ENCODE measurements at places on chromosomes 3 and 15.

GRCh38 chr15:63019511-63020109 lies 22.9 kb upstream of the TPM1 start:
- no peak for DNase-seq

DNA sequence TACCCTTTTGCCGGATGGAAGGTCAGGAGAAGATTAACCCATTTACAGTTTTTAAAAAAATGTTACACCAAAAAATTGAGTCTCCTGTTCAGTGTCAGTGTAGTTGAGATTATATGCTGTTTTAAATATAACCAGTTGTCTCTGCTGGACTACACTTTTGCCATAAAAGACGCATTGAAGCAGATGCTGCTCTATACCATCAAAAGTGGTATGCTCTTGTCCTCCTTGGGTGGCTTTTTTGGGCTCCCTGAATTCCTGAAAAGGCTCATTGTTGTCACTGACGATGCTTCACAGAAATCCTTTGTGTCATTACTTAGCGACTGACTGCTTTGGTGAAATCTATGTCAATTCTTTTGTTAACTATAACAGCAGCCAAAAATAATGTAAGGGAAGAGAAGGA lies 133.9 kb upstream of the SKOR1 start:
- no peak for DNase-seq

- no peak for DNase-seq
Measured at GRCh38 chr15:85652457-85652856, 142.3 kb downstream of the KLHL25 start.

DNA sequence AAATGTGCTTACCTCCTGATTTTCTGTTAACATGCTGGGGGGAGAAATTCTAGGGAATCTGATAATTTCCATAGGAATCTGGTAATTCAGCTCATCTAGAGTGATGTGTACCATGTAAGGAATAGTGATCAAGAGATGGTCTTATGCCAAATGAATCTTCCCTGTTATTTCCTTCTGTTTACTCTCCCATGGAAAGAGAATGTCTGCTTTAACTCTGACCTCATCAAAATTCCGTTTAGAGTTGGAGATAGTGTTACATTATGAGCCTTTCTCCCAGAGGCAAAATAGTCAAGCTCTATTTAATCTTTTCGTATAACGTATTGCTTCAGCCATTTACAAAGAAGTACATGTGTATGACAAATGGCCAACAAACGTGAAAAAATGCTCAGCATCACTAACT lies 76.6 kb downstream of the ARHGEF26 start:
- no peak for DNase-seq

- no peak for DNase-seq
Measured at GRCh38 chr3:185306847-185307246, 53.0 kb upstream of the EHHADH start.

DNA sequence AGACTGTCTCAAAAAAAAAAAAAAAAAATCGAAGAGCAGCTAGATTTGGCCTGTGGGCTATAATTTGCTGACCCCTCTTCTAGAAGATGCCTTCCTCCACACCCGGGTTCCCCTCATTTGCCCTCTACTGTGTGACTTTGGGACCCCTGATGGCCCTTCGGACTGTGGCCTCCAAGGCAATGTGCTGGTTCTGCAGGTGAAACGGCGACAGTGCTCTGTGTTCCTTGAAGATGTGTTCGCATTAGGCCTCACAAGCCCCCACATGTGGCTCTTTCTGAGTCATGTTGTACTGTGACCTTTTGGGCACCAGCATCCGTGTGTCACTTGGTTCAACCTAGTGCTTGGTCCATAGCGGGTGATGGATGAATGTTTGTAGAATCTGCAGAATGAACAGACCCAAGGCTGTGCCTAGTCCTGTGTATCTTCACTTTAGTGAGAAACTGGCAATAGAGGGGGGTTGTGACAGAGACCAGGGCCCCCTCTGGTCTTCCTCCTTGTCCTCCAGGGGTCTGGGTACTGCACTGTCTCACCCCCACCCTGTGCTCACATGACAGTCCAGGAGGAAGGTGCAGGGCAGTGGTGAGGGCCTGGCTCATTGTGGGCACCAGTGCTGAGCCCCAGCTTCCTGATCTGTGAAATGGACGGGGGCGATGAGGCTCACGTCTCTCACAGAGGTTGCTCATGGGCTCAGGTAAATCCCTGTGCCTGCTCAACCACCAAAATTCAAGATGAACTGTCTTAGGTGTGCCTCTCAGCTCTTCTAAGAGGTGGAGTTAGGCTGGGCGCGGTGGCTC lies 22.7 kb downstream of the GOLGA6L2 start:
- no peak for DNase-seq

DNA sequence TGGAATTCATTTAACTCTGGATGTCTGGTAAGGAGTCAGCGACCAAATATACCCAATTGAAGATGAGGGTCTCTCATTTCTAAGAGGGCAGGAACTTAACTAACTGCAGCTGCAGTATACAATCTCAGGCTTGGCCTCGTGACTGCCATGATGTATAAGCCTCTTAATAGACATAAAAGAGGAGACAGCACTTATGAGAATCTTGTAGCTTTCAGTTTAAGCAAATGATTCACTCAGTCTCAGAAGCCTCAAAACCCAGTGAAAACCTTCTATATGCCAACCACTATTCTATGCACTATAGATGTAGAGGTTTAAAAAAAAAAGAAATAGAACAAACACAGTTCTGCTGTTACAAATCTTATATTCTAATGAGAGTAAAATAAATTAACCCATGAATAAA lies 513.9 kb downstream of the TBL1XR1 start:
- no peak for DNase-seq

DNA sequence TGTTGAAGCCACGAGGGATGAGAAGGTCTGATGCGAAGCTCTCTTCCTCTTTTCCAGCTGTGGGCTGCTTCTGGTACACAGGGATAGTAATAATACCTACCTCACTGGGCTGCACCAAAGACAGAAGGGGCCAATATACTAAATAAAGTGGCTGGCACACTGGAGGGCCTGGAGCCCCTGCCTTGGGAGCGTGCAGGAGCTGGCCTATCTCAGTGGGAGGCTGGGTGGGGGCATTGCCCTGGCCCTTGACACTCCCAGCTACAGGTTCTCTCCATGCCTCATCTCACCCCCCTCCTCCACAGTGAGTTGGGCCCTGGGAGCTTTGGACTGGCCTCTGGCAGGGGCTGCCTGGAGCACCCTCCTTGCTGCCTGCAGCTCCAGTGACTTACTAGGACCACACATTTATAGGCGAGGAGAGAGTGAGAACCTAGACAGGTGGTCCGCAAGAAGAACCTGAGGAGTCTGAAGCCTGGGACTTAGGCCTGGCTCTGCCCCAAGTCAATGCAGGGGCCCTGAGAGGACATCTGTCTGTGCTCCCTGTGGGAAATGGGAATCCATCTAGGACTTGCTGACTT lies 1.6 kb downstream of the NOX5 start:
- no peak for DNase-seq

DNA sequence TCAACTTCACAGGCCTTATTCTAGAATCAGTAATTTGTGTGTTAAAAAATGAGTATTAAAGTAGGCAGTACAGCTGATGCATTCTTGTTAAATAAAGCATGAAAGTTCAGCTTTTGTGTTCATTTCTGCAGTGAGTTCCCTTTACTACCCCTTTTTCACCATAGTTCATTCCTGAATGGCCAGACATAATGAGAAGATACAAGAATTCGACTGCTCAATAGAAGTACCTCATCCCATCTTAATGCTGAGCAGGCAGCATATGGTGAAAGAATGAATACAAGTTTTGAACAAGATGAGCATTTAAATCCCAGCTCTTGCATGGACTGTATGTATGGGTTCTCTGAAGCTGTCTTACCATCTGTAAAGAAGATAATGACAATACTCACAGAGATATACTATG lies 647.6 kb upstream of the TGFBR2 start:
- no peak for DNase-seq

DNA sequence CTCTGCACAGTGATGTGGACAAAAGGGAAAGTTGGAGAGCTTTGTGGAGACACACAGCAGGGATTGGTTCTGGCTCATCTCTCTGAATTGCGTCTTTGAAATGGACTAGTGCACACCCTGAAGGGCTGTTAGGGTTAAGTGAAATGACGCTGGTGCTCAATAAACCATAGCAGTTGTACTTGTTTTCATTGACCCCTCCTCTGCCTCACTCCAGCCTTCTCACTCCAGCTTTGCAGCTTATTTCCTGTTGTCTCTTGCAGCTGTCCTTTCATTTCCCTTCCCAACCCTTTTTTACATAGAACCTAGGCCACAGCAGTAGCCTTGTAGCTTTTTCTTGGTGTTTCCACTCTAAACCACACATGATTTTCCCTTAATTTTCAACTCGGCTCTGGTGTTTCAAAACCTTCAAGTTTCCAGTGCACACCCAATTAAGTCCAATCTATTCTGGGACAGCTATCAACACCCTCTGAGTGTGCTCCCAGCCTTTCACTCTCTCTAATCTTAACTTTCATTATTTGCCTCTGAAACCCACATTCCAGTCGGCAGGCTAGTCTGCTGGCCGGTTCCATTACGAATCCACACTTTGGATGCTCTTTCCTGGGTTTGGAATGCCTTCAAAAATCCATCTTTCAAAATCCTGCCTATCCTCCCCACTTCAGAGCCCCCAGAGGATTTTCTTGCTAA lies 6.4 kb downstream of the C3orf52 start:
- DNase-seq = no peak

DNA sequence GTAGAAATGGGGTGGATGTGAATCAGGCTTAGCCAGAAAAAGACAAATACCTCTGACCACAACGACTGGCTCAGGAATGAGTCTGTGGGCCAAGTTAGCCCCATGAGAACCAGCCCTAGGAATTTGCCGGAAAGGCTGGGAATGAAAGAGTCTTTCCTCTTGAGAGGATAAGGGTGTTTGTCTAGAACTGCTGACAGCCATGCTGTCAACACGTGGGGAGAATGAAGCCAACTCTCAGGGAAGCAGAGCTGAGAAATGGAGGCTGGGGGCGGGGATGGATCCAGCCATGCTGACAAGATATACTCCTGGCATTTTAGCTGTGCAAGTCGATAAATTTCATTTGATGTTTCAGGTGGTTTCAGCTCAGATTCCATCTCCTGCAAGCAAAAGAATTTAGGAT lies 10.6 kb upstream of the SLC6A1 start:
- DNase-seq = no peak

- DNase-seq = no peak
Measured at GRCh38 chr15:49923671-49924070, 195.4 kb downstream of the ATP8B4 start.

- DNase-seq = no peak
Measured at GRCh38 chr3:36989005-36989404, 3.9 kb downstream of the EPM2AIP1 start.

GRCh38 chr3:112074006-112074405 lies 12.2 kb upstream of the C3orf52 start:
- DNase-seq = no peak

GRCh38 chr3:30795176-30795575 lies 99.3 kb downstream of the GADL1 start:
- DNase-seq = no peak

GRCh38 chr3:183324083-183324482 lies 71.0 kb downstream of the B3GNT5 start:
- DNase-seq = no peak

- DNase-seq = no peak
Measured at GRCh38 chr3:67601919-67602608, 52.3 kb downstream of the SUCLG2 start.

DNA sequence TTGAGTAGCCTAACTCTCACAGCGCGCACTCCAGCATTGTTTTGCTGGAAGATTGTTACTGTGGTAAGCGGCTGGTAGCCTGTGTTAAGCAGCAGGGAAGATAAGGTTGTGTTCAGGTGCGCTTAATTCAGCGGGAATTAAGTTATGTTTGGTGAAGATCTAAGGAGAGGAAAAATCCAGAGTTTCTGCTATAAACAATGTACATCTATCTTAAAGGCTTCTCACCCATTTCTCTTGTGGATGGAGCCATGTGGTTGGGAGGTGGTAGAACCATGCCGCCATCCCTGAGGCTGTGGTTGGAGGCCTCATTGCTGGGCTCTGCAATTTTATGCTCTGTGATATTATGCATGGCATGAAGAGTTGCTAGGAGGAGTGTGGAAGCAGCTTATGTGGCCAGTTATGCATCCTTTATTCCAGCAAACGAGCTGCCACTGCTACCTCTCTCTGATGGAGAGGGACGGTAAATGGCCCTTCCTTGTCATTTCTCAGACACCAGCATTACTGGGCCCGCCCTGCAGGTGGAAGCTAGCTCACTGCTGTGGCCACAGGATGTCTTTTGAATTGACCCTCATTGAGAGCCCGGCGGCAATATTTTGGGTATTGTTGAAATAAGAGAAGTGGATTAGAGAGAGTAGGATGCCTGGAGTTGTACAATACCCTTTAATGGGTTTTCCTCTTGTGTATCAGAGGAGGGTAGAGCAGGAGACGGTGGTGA lies 1.3 kb downstream of the MINAR1 start:
- no peak for DNase-seq

DNA sequence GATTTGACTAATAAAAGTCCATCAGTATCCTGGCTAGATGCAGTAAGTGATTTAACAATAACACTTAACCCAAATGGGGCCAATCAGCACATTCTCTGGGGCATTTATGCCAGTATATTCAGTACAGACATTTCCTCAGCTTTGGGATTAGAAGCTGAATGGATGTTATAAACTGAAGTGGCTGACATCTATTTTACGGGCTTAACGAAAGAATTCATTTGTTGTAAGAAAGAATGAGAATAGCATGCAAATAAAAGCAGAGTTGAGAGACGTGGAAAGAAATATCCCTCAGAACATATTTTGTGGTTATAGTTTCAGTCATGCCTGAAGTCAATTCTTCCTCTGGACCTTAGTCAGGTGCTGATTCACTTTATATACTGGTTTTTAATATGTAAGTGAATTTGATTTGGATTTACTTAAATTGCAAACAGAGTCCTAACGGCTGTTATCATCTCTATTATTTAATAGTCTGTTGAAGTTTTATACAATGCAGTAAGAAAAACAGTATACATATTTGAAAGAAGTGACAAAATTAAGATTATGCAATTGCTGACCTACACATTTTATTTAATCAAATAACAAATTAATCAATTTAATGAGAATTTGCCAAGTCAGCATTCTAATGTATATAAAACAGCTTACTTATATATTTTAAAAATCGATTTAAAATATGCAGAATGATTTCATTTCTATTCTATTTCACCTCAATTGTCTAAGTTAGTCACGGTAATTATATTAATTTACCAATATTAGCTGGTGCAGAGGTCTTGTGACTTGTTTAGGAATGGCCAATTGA lies 513.9 kb upstream of the CADM2 start:
- DNase-seq = no peak

DNA sequence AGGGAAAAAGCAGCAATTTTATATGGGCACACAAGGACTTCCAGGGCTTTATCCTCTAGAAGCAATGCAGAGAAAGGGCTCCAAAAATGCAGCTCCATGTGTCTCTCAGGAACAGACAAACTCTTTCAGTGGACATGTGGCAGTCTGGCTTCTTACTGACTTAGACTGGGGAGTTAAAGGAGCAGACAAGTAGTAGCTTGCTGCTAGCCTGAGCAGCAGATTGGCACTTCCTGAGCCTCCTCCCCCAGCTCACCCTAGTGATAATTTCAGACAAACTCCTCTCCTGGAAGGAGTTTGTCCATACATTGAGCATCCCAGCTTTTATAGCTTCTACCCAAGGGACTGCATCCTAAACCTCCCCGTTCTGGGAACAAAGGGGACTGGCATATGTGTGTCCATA lies 101.7 kb upstream of the MANF start:
- DNase-seq = no peak

All from T-helper 1 cell (primary cell).